AG08395 (cell line): ENCODE measurements at places on chromosomes 4 and X.
A peak's percentile ranks its signal among the peaks of the same experiment; 100 is the strongest.

GRCh38 chr4:102640669-102641068, 120.1 kb downstream of the MANBA start:
- DNase-seq, result peak; percentile 31

GRCh38 chrX:42242004-42242403, 318.6 kb upstream of the CASK start:
- DNase-seq, result no peak

- DNase-seq, result no peak
Measured at GRCh38 chr4:131316086-131316485, 1833.0 kb upstream of the PCDH10 start.

DNA sequence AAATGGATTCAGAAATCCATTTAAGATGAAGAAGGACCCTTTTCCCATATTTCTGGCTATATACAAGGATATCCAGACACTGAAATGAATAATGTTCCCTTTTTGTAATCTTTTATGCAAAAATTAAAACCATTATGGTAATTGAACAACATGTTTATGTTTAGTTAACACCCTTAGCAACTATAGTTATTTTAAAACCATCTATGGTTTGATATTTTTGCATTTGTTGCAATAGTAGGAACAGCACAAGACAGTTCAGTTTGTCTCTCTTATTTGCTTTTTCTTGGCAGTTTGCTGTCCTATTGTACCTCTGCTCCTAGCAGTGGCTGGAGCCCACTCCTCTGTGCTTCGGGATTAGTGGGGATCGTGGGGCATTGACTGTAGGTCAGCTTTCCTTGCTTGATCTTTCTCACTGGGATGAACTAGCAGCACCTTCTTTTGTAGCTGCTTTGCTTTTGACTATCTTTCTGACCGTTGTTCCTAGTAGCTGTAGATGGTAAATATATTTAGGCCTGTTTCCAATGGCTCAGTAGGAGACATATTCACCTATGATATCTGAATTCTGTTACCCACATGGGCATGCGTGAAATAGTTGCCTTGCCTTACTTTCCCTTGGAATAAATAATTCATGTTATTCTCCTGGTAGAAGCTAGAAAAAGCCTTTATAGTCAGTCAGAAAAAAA, 12.8 kb downstream of the HTT start:
- DNase-seq, result no peak

GRCh38 chr4:3715855-3716630, 50.1 kb upstream of the ADRA2C start:
- no peak for DNase-seq

DNA sequence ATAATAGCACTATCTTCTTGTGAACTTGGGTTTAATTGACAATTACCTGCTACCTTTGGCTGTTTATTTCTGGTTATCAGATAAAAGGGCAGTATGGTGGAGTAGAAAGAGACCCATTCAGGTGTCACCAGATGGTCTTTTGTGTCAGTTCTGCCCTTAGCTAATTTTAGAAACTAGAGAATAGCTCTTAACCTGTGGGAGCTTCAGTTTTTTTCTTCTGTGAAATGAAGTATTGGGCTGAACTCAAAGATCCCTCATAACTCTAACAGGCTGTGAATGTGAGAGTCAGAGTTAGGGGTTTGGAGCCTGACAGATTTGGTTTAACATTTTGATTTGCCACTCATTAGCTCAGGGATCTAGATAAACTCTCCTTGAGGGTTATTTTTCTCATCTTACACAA, 335.2 kb downstream of the PPP1R2C start:
- DNase-seq, result no peak
